ENCODE measurements at places on chromosomes 12 and 14. TPM values are rescaled to one million over a fixed set of nuclear protein-coding genes. Genes with fewer than 3 reads are reported as not detected.

GRCh38 chr14:104639885-104640548 lies 35.4 kb upstream of the TMEM179 start:
- H3K27me3 ChIP-seq, result no peaks in the 10 kb centered on the region
- H3K36me3 ChIP-seq, result no peaks in the 10 kb centered on the region
- H3K4me3 ChIP-seq, result no peak overlapping the region
- no peaks in the 10 kb centered on the region for H3K4me1 ChIP-seq
- H3K27ac ChIP-seq, result no peak overlapping the region

- H3K27ac ChIP-seq, result no peak overlapping the region
- no peaks in the 10 kb centered on the region for H3K4me1 ChIP-seq
- no peaks in the 10 kb centered on the region for H3K27me3 ChIP-seq
- H3K36me3 ChIP-seq, result no peaks in the 10 kb centered on the region
Measured at GRCh38 chr12:117874842-117875434, 93.9 kb downstream of the KSR2 start.

GRCh38 chr12:3747543-3747942 lies 5.4 kb downstream of the CRACR2A start:
- DNase-seq, result peak; percentile 57
- no peaks in the 10 kb centered on the region for H3K36me3 ChIP-seq
- H3K27ac ChIP-seq, result peak overlapping the region; percentile 11
- no peak overlapping the region for H3K4me3 ChIP-seq
- H3K27me3 ChIP-seq, result no peaks in the 10 kb centered on the region
- H3K4me1 ChIP-seq, result no peaks in the 10 kb centered on the region

DNA sequence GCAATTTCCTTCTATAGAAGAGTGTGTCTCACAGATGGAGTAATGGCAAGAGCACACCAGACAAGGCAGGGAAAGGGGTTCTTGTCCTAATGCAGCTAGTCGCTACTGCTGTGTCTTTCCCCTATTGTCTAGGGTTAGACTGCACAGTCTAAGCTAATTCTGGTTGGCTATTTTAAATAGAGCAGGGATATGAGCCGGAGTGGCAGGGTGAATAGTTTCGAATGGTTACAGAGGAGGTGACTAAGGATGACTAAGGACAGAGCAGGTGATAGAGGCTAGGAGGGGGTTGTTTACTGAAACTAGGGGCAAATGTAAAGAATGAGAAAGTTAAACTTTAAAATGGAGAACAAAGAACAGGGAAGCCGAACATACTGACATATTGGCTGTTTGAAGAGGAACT lies 25.6 kb upstream of the CPNE8 start:
- no peak overlapping the region for H3K4me3 ChIP-seq
- DNase-seq, result no peak
- H3K36me3 ChIP-seq, result no peaks in the 10 kb centered on the region
- H3K27me3 ChIP-seq, result no peaks in the 10 kb centered on the region
- H3K27ac ChIP-seq, result no peak overlapping the region

- no peaks in the 10 kb centered on the region for H3K36me3 ChIP-seq
- no peak for DNase-seq
- H3K4me1 ChIP-seq, result no peaks in the 10 kb centered on the region
- no peak overlapping the region for H3K27ac ChIP-seq
- H3K4me3 ChIP-seq, result no peak overlapping the region
Measured at GRCh38 chr12:52317468-52318052, 3.6 kb downstream of the KRT83 start.

- DNase-seq, result no peak
- no peaks in the 10 kb centered on the region for H3K36me3 ChIP-seq
- H3K27me3 ChIP-seq, result no peaks in the 10 kb centered on the region
- H3K4me3 ChIP-seq, result no peak overlapping the region
- H3K4me1 ChIP-seq, result no peaks in the 10 kb centered on the region
- H3K27ac ChIP-seq, result no peak overlapping the region
Measured at GRCh38 chr12:116718655-116719454, 19.0 kb downstream of the SPRING1 start.

DNA sequence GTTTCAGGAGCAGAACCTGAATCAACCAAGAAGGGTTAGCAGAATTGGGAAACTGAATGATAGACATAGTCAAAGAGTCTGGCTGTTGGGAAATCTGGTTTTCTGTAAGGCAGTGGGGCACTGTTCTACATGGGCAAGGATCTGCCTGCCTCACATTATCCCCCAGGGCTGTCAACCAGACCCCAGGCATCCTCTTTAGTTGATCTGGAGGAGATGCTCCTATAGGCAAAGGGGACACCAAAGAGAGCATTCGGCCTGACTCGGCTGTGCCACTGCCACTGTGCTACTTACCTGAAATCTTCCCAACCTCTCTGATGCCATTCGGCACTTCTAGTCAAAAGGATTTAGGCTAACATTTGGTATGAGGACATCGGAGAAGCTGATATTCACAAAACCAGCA lies 4.1 kb downstream of the ISCU start:
- peaks cover 12% of the 10 kb centered on the region for H3K4me1 ChIP-seq
- peak overlapping the region; percentile 30 for H3K27ac ChIP-seq
- H3K27me3 ChIP-seq, result no peaks in the 10 kb centered on the region

DNA sequence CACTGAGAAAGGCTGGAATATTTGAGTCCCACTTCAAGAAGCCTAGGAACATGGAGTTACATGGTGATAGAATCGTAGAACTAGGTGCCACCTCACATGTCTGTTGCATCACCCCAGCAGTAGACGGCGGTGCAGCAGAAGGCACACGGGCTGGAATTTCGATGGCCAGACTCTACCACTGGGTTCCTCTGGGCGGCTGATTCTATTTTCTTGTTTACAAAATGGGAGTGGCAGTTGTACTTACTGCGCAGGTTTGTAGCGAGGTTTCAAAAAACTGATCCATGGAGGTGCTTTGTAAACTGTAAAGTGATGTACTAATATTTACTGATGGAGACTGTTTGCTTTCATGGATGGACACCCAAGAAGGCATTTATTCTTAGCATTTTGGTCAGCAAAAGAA lies 45.7 kb downstream of the WDR20 start:
- no peak overlapping the region for H3K27ac ChIP-seq
- H3K36me3 ChIP-seq, result no peaks in the 10 kb centered on the region
- no peak overlapping the region for H3K4me3 ChIP-seq
- no peak for DNase-seq
- H3K4me1 ChIP-seq, result no peaks in the 10 kb centered on the region

DNA sequence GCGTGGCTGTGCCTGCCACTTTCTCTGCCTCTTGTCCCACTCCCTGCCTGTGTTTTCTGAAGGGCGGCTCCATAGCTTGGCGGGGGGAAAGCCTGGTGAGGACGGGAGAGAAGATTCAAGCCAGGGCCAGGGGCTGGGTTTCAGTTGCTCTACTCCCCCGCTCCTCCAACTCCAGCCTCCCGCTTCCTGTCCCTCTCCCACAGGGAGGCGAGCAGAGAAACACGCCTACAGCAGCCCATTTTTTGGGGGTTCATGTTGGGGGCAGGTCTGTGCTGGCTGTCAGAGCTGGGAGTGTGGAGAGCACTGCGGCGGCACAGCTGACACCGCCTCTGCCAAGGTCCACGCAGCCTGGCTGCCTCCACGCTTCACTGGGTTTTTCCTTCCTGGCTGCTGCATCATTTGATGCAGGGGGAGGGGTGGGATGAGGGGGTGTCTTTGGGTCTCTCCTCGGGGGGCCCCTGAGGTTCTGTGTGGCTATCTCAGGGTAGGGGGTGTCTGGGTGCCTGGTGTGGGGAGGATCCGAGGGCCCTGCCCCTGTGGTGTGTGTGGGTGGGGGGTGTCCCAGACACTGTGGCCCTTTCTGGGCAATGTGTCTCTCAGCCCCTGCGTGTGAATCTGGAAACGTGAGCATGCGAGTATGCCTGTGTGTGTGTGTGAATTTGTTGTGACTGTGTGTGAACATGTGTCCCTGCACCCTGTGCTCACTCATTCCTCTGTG lies 10.7 kb upstream of the KRT80 start:
- H3K4me1 ChIP-seq, result no peaks in the 10 kb centered on the region
- no peak overlapping the region for H3K27ac ChIP-seq
- H3K27me3 ChIP-seq, result no peaks in the 10 kb centered on the region
- no peak for DNase-seq
- no peaks in the 10 kb centered on the region for H3K36me3 ChIP-seq

GRCh38 chr12:54131641-54132280 lies 57.0 kb downstream of the SMUG1 start:
- peaks cover 9% of the 10 kb centered on the region for H3K4me1 ChIP-seq
- H3K36me3 ChIP-seq, result no peaks in the 10 kb centered on the region
- H3K27ac ChIP-seq, result no peak overlapping the region
- no peaks in the 10 kb centered on the region for H3K27me3 ChIP-seq
- H3K4me3 ChIP-seq, result no peak overlapping the region

GRCh38 chr12:3453206-3453989 lies 37.6 kb upstream of the PRMT8 start:
- no peak overlapping the region for H3K27ac ChIP-seq
- no peak overlapping the region for H3K4me3 ChIP-seq
- H3K4me1 ChIP-seq, result no peaks in the 10 kb centered on the region
- no peak for DNase-seq
- no peaks in the 10 kb centered on the region for H3K27me3 ChIP-seq
- no peaks in the 10 kb centered on the region for H3K36me3 ChIP-seq

DNA sequence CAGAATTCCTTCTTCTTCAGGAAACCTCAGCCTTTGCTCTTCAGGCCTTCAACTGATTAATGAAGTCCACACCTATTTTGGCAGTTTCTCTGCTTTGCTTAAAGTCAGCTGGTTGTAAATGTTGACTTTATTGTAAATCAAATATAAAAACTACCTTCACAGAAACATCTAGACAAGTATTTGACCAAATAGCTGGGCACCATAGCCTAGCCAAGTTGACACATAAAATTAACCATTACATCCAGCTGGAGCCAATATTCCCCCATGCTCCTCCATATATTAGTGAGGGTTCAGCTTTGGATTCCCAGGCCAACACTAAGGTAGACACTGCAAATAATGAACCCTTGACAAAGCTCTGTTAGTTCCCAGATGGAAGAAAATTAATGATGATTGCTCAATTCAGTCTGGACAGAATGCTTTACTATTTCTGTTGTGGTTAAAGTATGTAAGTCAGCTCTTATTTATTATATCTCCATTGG lies 125.5 kb downstream of the ZFP36L1 start:
- no peaks in the 10 kb centered on the region for H3K27me3 ChIP-seq
- H3K36me3 ChIP-seq, result no peaks in the 10 kb centered on the region
- DNase-seq, result no peak
- H3K27ac ChIP-seq, result peak overlapping the region; percentile 26

- no peaks in the 10 kb centered on the region for H3K4me1 ChIP-seq
- no peaks in the 10 kb centered on the region for H3K36me3 ChIP-seq
- no peak overlapping the region for H3K4me3 ChIP-seq
Measured at GRCh38 chr14:35750202-35750904, 58.7 kb downstream of the RALGAPA1 start.

DNA sequence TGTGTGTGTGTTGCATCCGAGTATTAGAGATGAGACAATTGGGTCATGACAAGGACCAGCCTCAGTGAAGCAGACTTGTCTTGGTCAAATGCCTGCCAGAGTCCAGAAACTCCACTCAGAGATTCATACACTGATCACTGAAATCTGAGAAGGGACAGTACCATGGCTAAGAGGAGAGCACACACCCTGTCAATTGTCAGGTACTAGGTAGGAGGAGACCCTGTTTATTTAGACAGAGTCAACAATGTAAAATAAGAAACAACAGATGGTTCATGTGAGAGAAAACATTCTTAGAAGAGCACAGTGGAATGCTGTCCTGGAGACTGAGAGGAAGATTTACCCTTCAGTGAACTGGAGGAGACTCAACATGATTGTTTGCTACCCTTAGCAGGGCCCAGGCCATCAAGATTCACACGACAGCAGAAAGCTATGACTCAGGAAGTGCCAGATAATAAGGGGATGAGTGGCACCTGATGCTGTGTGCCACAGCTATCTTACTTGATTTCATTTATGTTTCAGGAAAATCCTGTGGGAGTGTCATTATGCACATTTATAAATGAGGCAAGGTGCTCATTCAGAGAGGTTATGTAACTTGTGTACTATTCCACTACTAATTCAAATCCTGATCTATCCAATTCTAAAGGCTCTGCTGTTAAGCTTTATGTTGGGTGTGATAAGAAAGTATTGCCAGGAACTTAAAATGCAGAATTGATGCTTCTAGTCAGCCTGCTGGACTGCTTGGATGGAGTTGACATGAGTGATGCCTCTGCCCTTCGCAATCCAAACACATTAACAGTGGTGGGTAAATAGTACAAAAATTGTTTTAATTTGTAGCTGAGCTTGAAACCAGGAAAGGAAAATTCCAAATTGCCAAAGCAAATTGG lies 136.6 kb upstream of the NEDD1 start:
- no peaks in the 10 kb centered on the region for H3K27me3 ChIP-seq
- no peaks in the 10 kb centered on the region for H3K4me1 ChIP-seq
- DNase-seq, result no peak
- no peak overlapping the region for H3K4me3 ChIP-seq

GRCh38 chr12:75581515-75581914 lies 70.1 kb upstream of the KRR1 start:
- H3K4me3 ChIP-seq, result no peak overlapping the region
- H3K36me3 ChIP-seq, result no peaks in the 10 kb centered on the region
- no peak for DNase-seq
- H3K27me3 ChIP-seq, result no peaks in the 10 kb centered on the region
- H3K27ac ChIP-seq, result no peak overlapping the region
- no peaks in the 10 kb centered on the region for H3K4me1 ChIP-seq

DNA sequence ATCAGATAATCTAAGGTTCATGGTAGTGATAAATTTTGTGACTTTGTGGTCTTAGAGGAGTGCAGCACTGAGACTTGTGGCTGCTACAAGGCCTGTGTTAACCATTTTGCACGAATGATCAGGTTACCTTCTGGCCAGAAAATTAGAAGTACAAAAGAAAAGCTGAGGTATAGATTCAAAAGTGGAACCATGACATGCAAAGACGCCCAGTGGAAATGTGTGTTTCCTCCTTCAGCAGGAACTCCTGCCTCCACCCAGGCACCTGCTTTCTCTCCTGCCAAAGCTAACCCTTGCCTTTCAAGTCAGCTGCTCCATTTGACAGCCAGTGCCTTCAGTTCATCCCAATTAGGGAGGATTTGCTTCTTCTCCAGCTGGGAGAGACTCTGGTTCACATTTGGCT lies 10.1 kb downstream of the PDE6H start:
- no peak overlapping the region for H3K4me3 ChIP-seq
- H3K27ac ChIP-seq, result no peak overlapping the region
- no peaks in the 10 kb centered on the region for H3K27me3 ChIP-seq
- no peaks in the 10 kb centered on the region for H3K36me3 ChIP-seq
- DNase-seq, result no peak
- no peaks in the 10 kb centered on the region for H3K4me1 ChIP-seq

- no peaks in the 10 kb centered on the region for H3K4me1 ChIP-seq
- no peaks in the 10 kb centered on the region for H3K27me3 ChIP-seq
- H3K4me3 ChIP-seq, result no peak overlapping the region
- no peak for DNase-seq
- H3K27ac ChIP-seq, result no peak overlapping the region
Measured at GRCh38 chr14:91752961-91753360, 21.1 kb upstream of the CATSPERB start.

The ASCL1 gene
- total RNA-seq, result not detected

The SLC15A4 gene
- total RNA-seq, result 37.0 TPM

The RPL10L gene
- 1.8 TPM for total RNA-seq

The SCN8A gene
- total RNA-seq, result not detected

The ACVR1B gene
- 61.1 TPM for total RNA-seq

The POLE2 gene
- total RNA-seq, result 4.0 TPM

The GZMH gene
- total RNA-seq, result not detected
